ENCODE measurements at places on chromosomes 3 and 15.

GRCh38 chr15:65979837-65980236 lies 110.5 kb downstream of the RAB11A start:
- no peak for DNase-seq

DNA sequence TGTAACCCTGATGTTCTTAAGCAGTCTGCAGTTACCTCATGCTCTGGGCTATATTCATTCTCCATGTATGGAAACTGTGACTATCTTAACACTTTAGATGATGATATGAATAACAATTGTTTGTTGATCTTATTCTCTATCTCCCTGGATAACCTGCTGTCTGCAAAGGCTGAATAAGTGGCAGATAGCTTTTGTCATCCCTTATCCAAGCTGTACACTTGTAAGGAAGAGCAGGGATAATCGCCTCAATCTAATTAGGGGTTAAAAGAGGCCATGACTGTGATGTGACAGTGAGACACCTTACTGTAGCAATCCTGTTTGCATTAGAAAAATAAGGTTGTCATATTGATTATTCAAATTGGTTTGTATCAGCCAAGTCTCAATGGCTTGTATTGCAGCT lies 123.9 kb downstream of the RSRC1 start:
- DNase-seq = no peak

GRCh38 chr3:116749388-116749787 lies 39.8 kb downstream of the TUSC7 start:
- no peak for DNase-seq

DNA sequence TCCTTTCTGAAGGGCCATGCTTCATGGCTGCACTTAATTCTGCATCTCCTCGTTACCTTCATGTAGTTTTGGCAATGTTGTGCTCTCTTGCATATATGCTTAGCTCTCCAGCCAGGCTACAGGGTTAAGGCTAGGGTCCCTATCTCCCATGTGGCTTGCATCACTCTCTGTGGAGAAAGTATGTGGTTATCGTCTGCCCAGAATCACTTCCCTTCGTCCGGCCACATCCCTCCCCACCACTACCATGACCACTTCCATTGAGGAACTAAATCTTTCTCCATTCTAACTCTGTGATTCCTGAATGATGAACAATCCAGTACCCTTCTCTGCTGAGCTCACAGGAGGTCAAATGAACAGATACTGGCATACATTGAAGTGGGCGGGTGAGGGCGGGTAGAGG lies 34.0 kb downstream of the WWTR1 start:
- no peak for DNase-seq

DNA sequence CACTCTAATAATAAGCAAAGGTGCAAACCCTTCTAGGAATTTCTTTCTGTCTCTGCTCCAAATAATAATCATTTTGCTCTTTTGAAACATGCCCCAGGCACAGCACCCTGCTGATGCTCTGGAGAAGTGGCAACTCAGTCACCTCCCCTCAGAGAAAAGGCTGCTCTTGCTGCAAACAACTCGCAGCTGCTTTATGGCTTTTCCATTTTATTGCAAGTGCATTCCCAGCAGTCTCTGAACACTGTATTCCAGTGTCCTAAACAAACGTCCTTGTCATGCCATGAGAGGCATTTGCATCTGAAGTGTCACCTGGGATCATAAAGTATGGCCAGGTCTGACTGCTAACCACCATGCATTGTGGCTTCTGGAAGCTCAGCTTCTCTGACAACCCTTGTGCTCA lies 358.1 kb upstream of the TRIM42 start:
- no peak for DNase-seq

GRCh38 chr3:13080591-13080990 lies 7.4 kb upstream of the IQSEC1 start:
- no peak for DNase-seq

GRCh38 chr15:77959432-77959879 lies 118.1 kb downstream of the TBC1D2B start:
- peak; percentile 79 for DNase-seq

DNA sequence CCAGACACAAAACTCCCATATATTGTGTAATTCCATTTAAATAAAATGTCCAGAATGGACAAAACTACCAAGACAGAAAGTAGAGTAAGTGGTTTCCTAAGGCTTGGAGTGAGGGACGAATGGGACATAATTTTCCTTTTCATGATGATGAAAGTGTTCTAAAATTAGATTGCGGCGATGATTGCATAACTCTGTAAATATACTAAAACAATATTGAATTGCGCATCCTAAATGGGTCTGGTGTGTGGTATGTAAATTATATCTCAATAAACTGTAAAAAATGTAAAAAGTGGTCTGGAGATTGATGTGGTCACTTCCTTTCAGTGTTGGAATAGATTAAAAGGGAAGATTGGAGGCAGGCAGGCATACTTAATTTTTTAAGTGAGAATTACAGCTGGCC lies 105.9 kb upstream of the KCNAB1 start:
- DNase-seq = no peak

- DNase-seq = no peak
These were observed 4.7 kb downstream of the LRRC15 start for GRCh38 chr3:194364652-194365434.

GRCh38 chr15:76987896-76988860 lies 6.7 kb upstream of the PSTPIP1 start:
- DNase-seq = peak; percentile 31

- no peak for DNase-seq
These were observed 110.4 kb downstream of the TMEM266 start for GRCh38 chr15:76169911-76170800.

GRCh38 chr3:127639173-127640041 lies 10.4 kb downstream of the PODXL2 start:
- no peak for DNase-seq

GRCh38 chr3:42535981-42536784 lies 33.7 kb downstream of the VIPR1 start:
- peak; percentile 35 for DNase-seq

DNA sequence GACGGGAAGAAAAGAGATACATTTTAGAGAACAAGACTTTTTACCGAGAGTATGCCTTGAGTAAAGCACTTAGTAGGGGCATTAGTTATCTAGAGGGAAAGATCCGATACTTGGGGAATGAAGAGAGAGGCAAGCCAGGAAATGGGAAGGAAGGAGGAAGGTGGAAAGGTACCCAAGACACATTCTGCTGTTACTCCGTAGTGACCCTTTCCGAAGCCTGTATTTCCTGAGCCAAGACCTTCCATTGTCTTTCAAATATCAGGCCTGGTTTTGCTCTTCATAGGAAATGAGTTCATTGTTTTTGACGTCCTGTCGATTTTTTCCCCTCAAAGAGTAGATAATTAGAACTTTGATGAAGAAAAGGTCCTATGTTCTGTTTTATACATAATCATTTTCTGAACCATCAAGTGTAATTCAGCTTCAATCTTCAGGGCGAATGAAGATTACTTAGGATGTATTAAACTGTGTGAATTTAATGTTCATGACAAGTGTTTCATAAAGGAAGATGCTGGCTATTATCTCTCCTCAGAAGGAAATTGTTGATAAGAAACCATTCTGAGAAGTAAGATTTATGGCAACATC lies 95.7 kb downstream of the PPM1L start:
- no peak for DNase-seq

DNA sequence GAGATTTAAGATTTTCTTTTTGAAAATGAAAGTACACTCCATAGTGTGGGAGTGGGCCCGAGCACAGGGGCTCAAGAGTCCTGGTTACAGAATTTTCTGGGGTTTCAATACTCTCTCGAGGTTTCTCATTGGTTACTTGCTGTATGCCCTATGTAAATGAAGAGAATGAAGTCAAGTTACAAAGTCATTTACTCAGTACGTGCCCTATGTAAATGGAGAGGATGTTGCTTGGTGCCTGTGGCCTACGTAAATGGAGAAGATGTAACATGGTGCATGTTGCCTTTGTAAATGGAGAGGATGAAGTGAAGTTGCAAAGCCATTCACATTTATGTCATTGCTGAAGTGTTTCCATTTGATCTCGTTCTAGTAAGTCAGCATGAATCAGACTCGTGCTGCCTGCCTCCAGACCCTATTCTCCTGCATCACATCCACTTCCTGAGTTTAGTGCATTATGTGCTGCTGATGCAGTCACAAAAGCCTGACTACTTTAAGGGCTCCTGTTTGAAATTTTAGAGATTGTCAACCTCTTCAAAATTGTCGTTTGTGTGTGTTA lies 302.0 kb downstream of the ZBBX start:
- no peak for DNase-seq

GRCh38 chr3:141812084-141812483 lies 48.9 kb downstream of the GRK7 start:
- no peak for DNase-seq

GRCh38 chr15:28273873-28274610 lies 47.9 kb downstream of the HERC2 start:
- DNase-seq = no peak

- no peak for DNase-seq
These were observed 74.9 kb downstream of the SMAD3 start for GRCh38 chr15:67140078-67140833.

DNA sequence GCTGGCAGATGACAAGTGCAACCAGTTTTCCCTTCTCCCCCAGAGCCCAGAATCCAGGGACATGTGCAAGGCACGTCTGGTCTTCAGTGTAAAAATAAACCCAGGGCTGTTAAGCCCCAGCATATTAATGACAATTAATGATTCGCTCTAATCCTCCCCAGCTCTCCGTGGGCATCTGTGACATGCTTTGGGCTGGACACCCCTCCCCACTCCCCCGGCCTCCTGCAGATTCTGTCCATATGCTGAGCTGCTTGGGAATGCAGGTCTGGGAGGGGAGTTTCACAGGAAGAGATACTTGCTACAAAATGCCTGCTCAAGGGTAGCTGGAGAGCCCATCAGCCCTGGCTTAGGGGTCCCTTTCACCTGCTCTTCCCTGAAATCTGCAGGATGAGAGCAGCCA lies 43.0 kb upstream of the NTRK3 start:
- DNase-seq = no peak

DNA sequence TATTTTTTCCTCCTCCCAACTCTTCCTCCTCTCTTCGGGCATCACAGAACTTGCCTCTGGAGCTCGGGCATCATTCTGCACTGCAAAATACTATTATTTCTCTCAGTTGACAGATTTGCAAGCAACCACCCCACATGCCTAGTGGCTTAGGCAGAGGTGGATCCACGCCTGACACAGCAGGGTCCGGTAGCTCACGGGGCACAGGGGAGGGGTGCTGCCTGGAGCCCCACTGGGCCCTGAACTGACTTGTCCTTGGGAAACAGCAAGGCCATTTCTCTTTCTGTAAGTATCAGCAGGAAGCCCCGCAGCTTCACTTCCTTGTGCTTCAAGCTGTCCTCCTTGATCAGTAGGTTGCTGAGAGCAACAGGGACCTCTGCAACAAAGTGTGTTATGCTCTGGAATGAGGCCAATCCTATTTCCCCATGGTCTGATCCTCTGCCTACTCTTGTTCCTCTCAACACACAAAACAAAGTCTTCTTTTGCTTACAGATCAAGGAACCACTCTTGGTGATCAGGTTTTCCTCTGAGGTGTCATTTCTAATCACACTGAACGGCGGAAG lies 69.1 kb downstream of the FAM174B start:
- DNase-seq = no peak

- DNase-seq = no peak
These were observed 253.4 kb downstream of the OCA2 start for GRCh38 chr15:27845535-27846369.

- no peak for DNase-seq
These were observed 96.2 kb downstream of the IGF1R start for GRCh38 chr15:98744506-98744905.

DNA sequence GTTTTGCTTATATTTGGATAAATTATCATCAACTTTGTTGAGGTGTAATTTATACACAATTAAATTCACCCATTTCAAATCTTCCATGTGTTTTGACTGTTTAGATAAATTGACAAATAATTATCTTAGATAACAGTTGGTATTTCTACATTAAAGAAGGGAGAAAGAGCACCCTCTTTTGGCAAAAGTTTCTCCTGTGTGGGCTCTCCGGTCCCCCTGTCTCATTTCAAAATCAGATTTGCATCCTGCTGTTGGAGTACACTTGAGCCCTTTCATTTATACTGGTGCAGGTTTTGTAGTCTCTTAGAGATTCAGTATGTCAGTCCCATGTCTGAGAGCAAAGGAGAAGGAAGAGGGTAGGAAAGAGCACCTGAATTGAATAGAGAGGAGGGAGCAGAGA lies 49.4 kb downstream of the NKIRAS1 start:
- DNase-seq = no peak

- DNase-seq = peak; percentile 14
These were observed 69.8 kb downstream of the SQOR start for GRCh38 chr15:45704329-45705249.

GRCh38 chr15:76108021-76108723 lies 48.4 kb downstream of the TMEM266 start:
- DNase-seq = no peak

- DNase-seq = no peak
These were observed 207.5 kb upstream of the ADAMTS9 start for GRCh38 chr3:64895106-64895990.

DNA sequence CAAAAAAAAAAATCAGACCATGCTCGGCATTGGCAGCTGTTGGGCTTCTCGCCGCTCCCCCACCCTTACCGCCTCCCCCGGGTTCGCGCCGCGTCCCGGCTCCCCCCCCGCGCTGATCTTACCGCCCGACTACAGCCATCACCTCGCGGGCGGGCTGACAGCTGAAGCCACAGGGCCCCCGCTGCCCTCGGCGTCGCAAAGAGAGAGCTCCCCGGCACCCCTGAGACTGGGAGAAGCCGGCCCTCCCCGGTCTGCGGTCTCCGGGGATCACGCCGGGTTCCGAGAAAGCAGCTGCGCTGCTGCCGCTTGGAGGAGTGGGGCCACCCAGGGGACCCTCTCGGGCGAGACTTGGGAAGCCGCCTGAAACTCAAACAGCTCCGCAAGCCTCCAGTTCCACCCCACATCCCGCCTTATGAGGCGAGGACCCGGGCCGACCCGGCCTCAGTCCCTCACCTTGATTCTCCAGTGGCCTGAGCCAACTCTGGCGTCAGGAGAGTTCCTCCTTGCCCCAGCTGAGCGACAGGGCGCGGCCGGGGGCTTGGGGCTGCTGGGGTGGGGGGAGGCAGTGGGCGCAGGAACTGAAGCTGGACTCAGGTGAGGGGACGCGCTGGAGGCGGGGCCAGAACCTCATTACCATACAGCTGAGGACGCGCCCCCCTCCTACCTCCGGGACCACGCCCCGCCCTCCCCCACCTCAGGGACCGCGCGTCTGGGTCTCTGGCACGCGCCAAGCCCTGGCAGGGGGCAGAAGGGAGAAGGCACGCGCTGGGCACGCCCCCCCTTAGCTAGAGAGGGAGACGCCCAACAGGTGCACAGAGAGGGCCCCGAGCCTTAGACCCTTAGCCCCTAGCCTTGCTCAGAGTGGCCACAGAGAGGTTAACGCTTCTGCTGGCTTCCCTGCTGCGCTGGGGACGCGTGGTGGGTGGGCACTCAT lies 1.0 kb upstream of the DLL4 start:
- no peak for DNase-seq

GRCh38 chr3:140695361-140696061 lies 17.6 kb downstream of the TRIM42 start:
- DNase-seq = no peak

- no peak for DNase-seq
These were observed 27.7 kb downstream of the MAGI1 start for GRCh38 chr3:66010739-66011655.
